ENCODE measurements at places on chromosomes 7 and 10.

DNA sequence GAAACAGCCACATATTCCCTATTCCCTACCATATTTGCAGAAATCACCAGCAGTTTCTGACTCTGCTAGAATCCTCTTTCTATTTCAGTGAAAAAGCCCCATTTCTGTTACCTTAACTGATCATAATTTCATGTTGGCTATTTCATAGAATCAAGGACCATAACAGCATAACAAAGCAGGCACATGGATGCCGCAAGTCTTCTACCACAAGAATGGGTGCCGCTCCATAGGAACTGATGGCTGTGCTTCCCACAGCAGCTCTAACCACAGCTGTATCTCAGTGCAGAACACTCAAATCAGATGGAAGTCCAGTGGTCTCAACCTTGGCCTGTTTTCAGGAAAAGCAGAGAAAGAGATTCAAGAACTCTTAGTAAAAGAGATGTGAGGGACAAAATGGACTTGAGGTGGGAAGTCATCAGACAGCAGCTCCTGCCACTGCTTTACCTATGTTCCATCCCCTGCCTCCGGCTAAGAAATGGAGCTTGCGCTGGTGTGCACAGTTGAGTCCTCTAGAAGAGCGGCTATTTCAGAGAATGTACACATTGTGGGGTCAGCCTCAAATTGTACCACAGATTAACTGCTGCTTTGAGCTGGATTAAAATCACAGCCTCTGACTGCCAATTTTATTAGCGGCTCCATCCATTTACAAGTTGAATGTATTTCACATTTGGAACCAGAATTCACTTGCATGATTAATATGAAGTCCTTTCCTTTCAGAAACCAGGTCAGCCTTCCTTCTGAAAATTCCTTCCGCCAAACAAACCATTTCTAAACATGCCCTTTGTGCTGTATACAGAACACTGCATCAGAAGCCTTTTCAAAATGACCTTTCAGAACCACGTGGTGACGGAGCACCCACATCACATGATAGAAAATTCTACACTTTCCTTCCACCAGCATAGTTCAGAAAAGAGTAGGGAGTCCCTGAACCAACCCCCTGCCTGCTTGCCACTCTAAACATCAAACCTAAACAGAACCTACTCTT is 7.7 kb downstream of the PTPRN2 start:
- DNase-seq: no peak

- no peak for DNase-seq
Observed at GRCh38 chr7:47351233-47352154, 230.4 kb downstream of the TNS3 start.

DNA sequence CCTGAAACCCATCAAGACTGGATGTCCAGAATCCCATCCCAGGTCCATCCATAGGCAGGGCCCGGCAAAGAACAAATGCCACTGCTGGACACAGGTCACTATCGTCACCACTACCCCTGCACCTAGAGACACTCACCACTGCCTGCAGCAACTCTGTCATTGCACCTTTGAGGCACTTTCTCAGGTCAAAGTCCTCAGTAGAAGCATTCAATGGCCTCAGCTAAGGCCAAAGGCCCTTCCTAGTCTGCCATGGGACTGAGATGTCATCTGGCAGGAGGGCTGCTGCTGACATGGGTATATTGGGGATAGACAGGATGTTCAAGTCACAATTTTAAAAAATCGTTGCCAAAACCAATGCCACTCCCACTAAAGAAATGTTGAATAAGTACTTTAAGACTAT is 58.7 kb downstream of the GPAM start:
- DNase-seq: no peak

GRCh38 chr10:120347644-120348043 is 109.4 kb upstream of the PLPP4 start:
- no peak for DNase-seq

DNA sequence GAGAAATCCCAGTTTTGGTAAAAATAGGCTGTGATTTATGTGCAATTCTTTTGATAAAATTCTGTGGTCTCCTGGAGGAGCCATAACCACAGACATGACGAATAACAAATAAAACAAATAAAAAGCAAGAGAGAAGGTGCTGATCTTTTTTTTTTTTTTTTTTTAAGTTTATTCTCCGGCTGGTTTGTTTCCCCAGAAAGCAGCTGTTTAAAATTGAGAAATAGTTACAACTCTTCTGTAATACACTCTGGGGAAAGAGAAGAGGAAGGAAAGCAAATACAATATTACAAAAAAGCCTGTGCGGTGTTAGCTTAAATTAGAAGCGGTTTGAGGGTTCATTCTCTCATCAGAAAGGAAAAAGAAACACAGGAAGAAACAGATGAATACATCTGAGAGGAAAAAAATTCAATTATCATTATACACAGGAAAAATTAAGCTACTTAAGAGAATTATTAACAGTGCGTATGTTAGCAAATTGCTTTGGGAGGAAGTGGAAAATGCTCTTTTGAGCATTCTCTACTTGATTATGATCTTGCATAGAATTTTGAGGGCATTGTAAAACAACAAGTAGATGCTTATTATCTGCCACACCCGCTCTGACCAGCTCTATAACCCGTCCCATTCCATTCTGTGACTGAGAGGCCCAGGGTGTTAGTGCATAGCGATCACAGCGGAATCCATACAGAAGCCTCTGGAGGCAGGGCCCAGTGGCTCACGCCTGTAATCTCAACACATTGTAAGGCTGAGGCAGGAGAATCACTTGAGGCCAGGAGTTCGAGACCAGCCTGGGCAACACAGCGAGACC is 40.6 kb upstream of the WAC start:
- no peak for DNase-seq

GRCh38 chr7:35701287-35701900 is 6.5 kb upstream of the HERPUD2 start:
- DNase-seq: no peak

DNA sequence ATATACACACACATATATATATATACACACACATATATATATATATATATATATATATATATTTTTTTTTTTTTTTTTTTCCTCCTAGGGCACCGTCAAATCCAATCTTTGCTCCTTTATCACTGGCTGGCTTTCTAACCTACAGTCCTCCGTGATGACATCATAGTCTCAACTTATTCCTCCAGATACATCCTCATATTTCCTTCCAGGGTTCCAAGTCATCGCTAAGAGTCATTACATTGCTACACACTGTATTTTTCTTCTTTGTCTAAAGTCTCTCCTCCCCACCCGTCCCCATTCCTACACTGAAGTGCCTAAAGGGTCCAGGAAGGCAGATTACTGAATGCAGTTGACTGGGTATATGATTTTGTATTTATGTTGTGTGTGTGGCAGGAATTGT is 1.1 kb upstream of the FAM200A start:
- no peak for DNase-seq

GRCh38 chr7:129875745-129876411 is 76.9 kb downstream of the UBE2H start:
- no peak for DNase-seq

- DNase-seq: no peak
Observed at GRCh38 chr10:78972160-78972946, 96.4 kb upstream of the ZMIZ1 start.

GRCh38 chr7:155985518-155986250 is 173.4 kb upstream of the SHH start:
- no peak for DNase-seq

GRCh38 chr7:140640060-140640637 is 464 bp downstream of the DENND2A start:
- no peak for DNase-seq

GRCh38 chr7:75980430-75981202 is 13.8 kb downstream of the TMEM120A start:
- no peak for DNase-seq

DNA sequence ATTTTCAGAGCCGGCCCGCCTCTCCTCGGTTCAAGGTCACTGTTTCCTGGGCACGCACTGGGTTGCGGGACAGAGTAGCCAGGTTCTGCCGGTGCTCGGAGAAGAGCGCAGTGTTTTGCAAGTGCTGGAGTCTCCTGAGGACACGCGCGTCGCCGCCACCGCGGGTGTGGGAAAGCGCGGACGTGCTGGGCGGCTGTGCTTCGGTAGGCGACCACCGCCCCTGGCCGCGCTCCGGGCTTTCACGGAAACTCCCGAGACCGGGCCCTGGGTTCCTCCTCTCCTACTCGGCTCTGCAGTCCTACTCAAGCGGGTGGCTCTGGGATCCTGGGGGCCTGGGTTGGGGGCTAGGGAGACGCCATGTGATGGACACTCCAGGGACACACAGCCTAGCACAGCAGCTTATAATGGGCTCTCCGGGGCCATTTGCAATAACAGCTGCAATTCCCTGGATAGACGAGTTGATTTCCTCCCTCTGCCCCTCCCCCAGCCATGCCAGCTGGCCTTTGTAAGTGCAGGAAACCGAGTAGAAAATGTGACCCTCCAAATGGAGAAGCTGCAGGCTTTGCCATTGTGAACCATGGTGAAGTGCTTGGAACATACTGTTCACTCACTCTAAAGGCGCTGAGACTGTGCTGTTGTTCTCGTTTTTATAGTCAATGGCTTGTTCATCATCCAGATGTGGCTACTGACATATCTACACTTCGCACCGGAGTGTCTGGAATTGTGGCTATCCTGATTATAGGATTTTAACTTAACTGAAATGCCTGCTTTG is 2.1 kb downstream of the FRAT1 start:
- no peak for DNase-seq

- no peak for DNase-seq
Observed at GRCh38 chr10:89153116-89153515, 54.0 kb downstream of the CH25H start.

DNA sequence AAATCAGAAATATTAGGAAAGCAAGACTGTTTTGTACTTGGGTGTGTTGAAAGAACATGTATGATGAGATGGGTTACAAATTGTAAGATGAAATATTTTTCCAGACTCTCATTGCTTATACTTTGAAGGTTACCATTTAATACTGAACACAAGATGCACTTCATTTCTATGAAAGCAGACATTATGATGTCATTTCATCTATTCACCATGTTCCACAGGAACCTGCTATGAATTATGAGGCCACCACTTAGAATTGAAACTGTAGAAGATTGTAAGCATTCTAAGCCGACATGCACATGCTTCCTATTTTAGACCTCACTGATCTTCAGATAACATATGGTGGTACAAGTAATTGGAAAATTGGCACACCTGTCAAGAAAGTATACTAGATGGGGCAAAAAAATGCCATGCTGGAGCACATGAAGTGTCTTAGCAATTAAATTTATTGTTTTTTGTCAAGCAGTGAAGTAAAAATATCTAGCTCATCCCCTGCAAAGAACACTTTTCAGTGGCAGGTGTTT is 195.0 kb downstream of the PHF14 start:
- no peak for DNase-seq

- DNase-seq: no peak
Observed at GRCh38 chr10:128588402-128588801, 462.2 kb upstream of the MKI67 start.

DNA sequence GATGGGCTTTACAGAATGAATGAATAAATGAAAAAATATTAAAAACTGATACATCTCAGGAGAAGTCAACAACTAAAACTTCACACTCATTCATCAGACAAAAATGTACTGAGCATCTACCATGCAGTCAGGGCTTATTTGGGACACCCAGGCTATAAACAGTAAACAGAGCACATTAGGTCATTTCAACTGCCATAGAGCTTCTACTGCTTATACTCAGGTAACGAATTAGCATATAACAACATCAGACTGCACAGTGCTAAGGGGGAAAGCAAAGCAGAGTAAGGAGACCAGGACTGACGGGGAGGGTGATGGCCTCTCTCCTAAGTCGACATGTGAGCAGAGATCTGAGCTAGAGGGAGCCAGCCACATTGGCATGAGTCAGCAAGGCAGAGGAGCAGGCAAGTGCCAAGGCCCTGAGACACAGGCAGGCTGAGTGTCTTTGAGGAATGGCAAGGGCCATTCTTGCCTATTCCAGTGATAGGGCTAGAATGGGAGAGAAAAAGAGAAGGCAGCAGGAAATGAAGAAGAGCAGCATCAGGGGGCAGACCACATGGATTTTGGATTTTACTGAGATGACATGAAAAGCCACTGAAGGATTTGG is 528.9 kb downstream of the PARD3 start:
- no peak for DNase-seq

DNA sequence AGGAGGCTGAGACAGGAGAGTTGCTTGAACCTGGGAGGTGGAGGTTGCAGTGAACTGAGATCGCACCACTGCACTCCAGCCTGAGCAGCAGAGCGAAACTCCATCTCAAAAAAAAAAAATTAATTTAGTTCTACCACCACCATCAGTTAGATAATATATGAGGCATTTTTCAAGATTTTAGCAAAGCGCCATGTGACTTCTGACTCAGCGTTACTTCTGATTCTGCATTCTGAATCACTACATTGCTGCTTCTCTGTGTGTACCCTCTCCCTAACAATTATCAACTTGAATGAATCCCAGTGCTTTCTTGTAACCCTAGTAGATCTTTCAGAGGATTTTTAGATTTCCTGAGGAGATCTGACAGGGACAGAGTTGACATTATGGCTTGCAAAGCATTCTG is 176.8 kb upstream of the SORCS1 start:
- no peak for DNase-seq

DNA sequence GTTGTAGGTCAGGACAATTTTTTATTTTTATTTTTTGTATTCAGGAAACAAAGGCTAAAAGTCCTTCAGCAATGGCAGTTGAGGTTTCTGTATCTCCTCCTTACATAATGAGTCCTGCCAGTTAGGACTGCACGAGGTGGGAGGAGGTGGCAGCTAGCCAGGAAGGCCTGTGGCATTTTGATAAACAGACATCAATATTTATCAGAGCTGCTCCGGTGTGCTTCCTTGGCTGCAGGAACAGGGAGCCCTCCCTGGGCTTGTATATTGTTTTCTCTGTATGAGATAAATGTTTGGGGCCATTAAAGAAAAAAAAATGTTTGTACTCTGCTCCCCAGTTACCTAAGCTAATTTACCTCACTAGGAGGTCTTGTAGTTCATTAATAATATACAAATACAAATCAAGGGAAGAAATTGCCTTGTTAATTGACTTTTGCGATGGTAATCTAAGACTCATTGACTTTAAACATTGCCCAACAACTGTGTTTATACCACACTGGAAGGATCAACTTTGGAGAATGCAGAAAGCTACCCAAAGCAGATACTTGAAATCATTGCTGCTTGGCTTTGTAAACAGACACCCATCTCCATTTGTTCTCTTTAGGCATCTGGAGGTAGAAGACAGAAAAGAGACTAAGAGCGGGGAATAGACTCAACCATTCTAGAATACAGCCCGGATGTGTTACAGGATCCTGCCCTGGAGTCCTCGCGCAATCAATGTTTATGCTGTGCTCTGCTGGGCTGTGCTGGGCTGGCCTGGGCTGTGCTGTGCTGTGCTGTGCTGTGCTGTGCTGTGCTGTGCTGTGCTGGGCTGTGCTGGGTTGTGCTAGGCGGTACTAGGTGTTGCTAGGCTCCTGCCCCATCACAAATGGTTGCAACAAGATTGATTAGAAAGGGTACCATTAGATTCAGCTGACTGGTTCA is 36.5 kb upstream of the PDZD8 start:
- no peak for DNase-seq

GRCh38 chr7:26197153-26198115 is 3.1 kb downstream of the HNRNPA2B1 start:
- no peak for DNase-seq

- no peak for DNase-seq
Observed at GRCh38 chr10:31390804-31391203, 71.8 kb downstream of the ZEB1 start.
